ENCODE measurements at places on chromosomes 6 and 20. TPM values are rescaled to one million over a fixed set of nuclear protein-coding genes. Genes with fewer than 3 reads are reported as not detected.

DNA sequence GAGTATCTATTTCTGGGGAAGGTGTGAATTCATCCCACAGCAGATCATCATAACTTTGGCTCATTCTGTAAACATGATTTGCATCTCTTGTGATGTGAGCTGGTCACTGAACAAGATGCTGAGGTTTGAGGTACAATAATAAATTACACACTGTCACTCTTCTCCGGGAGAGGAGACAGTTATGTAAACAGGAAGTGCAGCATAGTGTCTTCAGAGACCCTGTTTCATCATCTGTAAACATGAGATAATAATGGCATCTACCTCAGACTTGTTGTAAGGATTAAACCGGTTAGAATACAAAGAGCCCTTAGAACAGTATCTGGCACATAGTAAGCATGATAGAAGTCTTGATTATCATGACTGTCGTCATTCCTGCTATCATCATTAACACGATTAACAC, 125.2 kb downstream of the TBC1D7 start:
- no peak for DNase-seq

DNA sequence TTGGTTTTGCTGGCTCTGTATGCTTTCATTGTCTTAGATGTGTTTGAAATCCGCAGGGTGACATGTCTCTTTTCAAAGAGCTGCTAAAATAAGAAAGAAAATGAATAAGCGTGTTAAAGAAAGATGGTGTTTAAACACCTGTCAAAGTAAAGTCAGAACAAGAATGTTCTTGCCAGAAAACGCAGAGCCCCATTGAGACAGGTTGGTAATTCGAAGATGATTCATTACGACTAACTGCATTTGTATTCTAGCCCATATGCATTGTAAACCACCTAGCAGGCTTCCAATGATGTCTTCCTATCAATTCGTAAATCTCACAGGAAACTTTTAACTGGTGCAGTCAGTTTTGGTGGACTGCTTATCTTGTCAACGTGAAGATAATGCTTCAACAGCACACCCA, 16.8 kb downstream of the PHACTR2 start:
- no peak for DNase-seq

GRCh38 chr20:57713505-57713903, 3.7 kb upstream of the PMEPA1 start:
- no peak for DNase-seq

GRCh38 chr6:82365016-82365795, 1.6 kb downstream of the TPBG start:
- DNase-seq = no peak

GRCh38 chr6:2646346-2646745, 104.4 kb downstream of the MYLK4 start:
- DNase-seq = no peak

GRCh38 chr6:112085286-112086065, 1.8 kb downstream of the TUBE1 start:
- DNase-seq = no peak

- no peak for DNase-seq
Measured at GRCh38 chr6:129112591-129112990, 229.7 kb downstream of the LAMA2 start.

DNA sequence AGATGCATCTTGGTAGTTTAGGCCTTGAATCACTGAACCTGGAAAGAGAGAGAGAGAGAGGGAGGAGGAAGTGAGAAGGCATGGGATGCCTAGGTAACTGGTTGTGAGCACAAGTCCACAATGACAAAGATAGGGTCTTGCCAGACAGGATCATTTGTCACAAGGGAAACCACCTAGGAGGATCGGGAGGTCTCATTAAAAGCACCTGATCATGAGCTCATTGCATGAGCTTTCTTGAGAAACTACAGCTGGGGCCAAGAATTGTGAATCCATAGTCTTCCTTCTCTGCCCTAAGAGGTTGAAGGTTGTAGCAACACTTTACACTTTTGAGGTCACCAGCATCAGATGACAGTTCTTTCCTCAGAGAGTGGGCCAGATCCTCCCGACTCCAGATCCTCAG, 195.7 kb downstream of the CD83 start:
- DNase-seq = no peak

GRCh38 chr6:101558712-101559111, 165.2 kb downstream of the GRIK2 start:
- no peak for DNase-seq

- DNase-seq = no peak
Measured at GRCh38 chr20:61252601-61253263, 671 bp downstream of the CDH4 start.

GRCh38 chr6:169070506-169071176, 183.0 kb downstream of the THBS2 start:
- peak; percentile 95 for DNase-seq

- DNase-seq = no peak
Measured at GRCh38 chr6:95087394-95088097, 489.8 kb upstream of the MANEA start.

- DNase-seq = no peak
Measured at GRCh38 chr6:140811642-140812041, 1321.1 kb upstream of the GJE1 start.

GRCh38 chr6:63598049-63599036, 26.1 kb downstream of the LOC128125822 start:
- peak; percentile 66 for DNase-seq

- no peak for DNase-seq
Measured at GRCh38 chr20:52130406-52130805, 61.2 kb downstream of the ZFP64 start.

- DNase-seq = no peak
Measured at GRCh38 chr20:18705490-18705889, 108.1 kb upstream of the SCP2D1 start.

- DNase-seq = no peak
Measured at GRCh38 chr6:118864341-118865099, 29.4 kb upstream of the ASF1A start.

THBD gene
- 161 TPM for total RNA-seq

OPN5 gene
- not detected for total RNA-seq

TM9SF4 gene
- total RNA-seq = 46.0 TPM

ANGPT4 gene
- 0.89 TPM for total RNA-seq

HEY2 gene
- 2.9 TPM for total RNA-seq

KHDC1L gene
- total RNA-seq = not detected

GJA1 gene
- 344 TPM for total RNA-seq

EYS gene
- total RNA-seq = not detected

All from lower leg skin (tissue), 4 donors.